Activated CD4-positive, alpha-beta T cell treated with anti-CD3 and anti-CD28 coated beads, Interleukin-2, amount 10 ng/mL, durations not matched to agents 7 days and 5 days (primary cell): ENCODE measurements at places on chromosomes 3 and 15. TPM values are rescaled to one million over a fixed set of nuclear protein-coding genes. Genes with fewer than 3 reads are reported as not detected.
A peak's percentile ranks its signal among the peaks of the same experiment; 100 is the strongest.

PLOD2 gene
- not detected for total RNA-seq

NPRL2 gene
- total RNA-seq: 40.8 TPM

DNA sequence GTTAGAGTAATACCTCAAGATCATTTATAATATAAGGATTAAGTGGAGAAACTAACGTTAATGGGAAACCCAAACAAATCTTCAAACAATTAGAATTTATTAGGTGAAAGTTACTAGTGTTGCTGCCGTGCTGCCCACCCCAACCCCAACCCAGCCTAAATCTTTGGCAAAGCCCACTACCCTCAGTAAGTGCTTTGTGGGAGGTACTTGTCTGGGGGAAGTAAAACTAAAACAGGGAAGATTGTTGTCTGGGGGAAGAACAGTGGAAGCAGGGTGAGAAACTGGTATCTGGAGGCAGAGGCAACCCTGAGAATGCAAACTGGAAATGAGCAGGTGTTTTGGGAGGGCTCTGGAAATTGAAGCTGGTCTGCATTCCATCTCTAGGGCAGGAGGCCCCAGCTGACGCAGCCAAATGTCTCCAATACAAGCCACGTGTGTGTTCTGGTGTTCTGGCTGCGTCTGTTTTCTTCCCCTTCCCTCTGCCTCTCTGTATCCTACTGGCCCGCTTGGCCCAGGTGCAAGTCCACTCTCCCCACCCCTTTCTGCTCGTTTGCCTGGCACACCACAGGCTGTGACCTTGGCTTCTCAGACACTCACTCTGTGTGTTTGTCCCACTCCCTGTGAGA lies 32.7 kb downstream of the FEM1B start:
- no peaks in the 10 kb centered on the region for H3K27me3 ChIP-seq
- H3K36me3 ChIP-seq: no peaks in the 10 kb centered on the region
- no peak overlapping the region for H3K4me3 ChIP-seq

CPNE9 gene
- total RNA-seq: 0.25 TPM

DNA sequence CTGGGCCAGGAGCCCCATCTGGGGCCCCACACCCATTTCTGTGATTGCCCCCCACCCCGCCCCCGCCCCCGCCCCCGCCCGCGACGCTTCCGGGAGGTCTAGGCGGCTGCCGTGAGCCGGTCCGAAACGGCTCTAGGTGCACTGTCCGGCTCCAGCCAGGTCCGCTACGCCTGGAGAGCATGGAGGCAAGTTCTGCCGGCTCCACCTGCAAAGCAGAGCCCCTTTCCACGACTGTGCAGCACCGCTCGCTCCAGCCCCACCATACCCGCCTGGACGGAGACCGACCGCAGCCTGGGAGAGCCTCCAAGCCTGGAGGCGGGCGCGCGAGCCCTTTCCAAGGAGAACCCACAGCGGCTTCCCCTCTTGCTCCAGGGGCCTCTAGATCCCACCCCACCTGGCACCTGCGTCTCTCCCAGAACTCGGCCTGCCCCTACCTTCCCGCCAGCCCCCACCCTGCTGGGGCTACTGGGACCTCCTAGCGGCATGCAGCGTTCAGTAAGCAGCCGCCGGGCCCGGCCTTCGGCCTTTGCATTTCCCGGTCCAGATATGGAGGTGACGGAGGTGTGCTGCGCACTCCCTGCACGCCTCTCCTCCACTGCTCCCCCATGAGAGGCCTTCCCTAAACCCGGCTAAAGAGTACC lies 66.2 kb downstream of the KLF13 start:
- H3K36me3 ChIP-seq: peaks cover 16% of the 10 kb centered on the region
- H3K27ac ChIP-seq: peak overlapping the region; percentile 76
- H3K4me1 ChIP-seq: peaks cover 48% of the 10 kb centered on the region
- peaks cover 4% of the 10 kb centered on the region for H3K27me3 ChIP-seq
- H3K4me3 ChIP-seq: peak overlapping the region; percentile 79
- peak; percentile 12 for DNase-seq

- peaks cover 3% of the 10 kb centered on the region for H3K36me3 ChIP-seq
- no peaks in the 10 kb centered on the region for H3K27me3 ChIP-seq
- peak within 1 kb of the TSS; percentile 86 for H3K4me3 ChIP-seq
- peak within 1 kb of the TSS; percentile 88 for H3K27ac ChIP-seq
- DNase-seq: peak; percentile 68
Measured at GRCh38 chr15:88894819-88895767, at the start of gene HAPLN3. HAPLN3 (minus strand) TSS chr15:88895544; CDS start chr15:88887298, 8,246 bp downstream.

DNA sequence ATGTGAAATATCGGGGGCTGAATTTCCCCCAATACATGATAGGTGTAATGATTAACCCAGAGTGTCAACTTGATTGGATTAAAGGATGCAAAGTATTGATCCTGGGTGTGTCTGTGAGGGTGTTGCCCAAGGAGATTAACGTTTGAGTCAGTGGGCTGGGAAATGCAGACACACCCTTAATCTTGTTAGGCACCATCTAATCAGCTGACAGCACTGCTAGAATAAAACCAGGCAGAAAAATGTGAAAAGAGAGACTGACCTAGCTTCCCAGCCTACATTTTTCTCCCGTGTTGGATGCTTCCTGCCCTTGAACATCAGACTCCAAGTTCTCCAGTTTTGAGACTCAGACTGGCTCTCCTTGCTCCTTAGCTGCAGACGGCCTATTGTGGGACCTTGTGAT lies 247.8 kb downstream of the OTOL1 start:
- DNase-seq: no peak
- H3K4me3 ChIP-seq: no peak overlapping the region
- H3K4me1 ChIP-seq: no peaks in the 10 kb centered on the region
- no peaks in the 10 kb centered on the region for H3K27me3 ChIP-seq

DNA sequence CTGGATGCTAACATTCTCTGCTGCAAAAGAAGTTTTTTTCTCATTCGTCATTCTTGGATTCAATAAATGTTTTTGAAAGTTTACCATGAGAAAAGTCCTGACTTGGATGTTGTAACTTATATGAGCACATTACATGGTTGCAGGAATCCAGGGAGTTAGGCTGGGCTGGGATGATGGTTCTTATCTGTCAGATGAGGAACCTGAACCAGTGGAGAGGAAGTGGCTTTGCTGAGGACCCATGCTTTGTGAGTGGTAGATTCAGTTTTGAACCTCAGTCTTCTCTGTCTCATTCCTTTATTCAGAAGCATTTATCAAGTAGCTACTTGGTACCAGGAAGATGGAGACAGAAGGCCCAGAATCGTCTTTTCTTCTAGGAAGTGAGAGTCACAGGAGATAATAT lies 3.7 kb upstream of the GASK1A start:
- peaks cover 2% of the 10 kb centered on the region for H3K36me3 ChIP-seq
- peaks cover 4% of the 10 kb centered on the region for H3K4me1 ChIP-seq
- H3K4me3 ChIP-seq: no peak overlapping the region
- H3K27ac ChIP-seq: no peak overlapping the region

GRCh38 chr3:77690284-77690845 lies 650.5 kb downstream of the ROBO2 start:
- H3K36me3 ChIP-seq: no peaks in the 10 kb centered on the region
- no peaks in the 10 kb centered on the region for H3K27me3 ChIP-seq
- no peak for DNase-seq
- H3K4me1 ChIP-seq: no peaks in the 10 kb centered on the region
- no peak overlapping the region for H3K4me3 ChIP-seq

- H3K27ac ChIP-seq: no peak overlapping the region
- peaks cover 82% of the 10 kb centered on the region for H3K36me3 ChIP-seq
- no peaks in the 10 kb centered on the region for H3K27me3 ChIP-seq
- peaks cover 22% of the 10 kb centered on the region for H3K4me1 ChIP-seq
- no peak overlapping the region for H3K4me3 ChIP-seq
Measured at GRCh38 chr3:125010393-125010792, 45.4 kb downstream of the HEG1 start.

- no peak for DNase-seq
- no peaks in the 10 kb centered on the region for H3K36me3 ChIP-seq
- H3K4me1 ChIP-seq: peaks cover 5% of the 10 kb centered on the region
- H3K27ac ChIP-seq: no peak overlapping the region
- peaks cover 2% of the 10 kb centered on the region for H3K27me3 ChIP-seq
- H3K4me3 ChIP-seq: no peak overlapping the region
Measured at GRCh38 chr3:126663750-126664149, 8.8 kb upstream of the TXNRD3 start.

GP9 gene
- not detected for total RNA-seq

- DNase-seq: no peak
- H3K4me1 ChIP-seq: peaks cover 37% of the 10 kb centered on the region
- H3K36me3 ChIP-seq: peaks cover 20% of the 10 kb centered on the region
- peak overlapping the region; percentile 87 for H3K4me3 ChIP-seq
- H3K27ac ChIP-seq: peak overlapping the region; percentile 97
Measured at GRCh38 chr15:74937272-74937589, 642 bp downstream of the COX5A start.

ARMC8 gene
- total RNA-seq: 39.0 TPM

ZSCAN2 gene
- total RNA-seq: 6.3 TPM

DNA sequence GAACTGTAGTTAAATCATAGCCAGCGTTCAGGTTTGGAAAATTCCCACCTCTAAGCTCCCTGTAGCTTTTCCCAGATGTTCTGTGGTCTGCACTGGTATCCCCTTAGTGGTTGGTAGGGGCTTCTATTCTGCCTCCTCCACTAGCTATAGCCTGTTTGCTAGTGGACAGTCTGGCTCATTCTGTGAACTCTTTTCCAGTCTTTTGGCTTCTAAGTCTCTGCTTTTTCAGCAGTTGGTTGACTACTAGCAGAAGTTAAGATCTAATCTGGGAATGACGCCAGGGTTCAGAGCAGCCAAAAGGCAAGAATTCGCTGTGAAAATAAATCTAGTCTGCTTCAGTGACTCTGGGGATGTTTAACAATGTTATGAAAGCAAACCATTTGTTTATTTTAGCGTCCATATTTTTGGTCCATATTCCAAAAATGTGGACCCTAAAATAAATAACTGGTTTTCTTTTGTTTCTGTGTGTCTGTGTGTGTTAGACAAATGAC lies 73.7 kb upstream of the WDR72 start:
- no peak for DNase-seq
- no peaks in the 10 kb centered on the region for H3K4me1 ChIP-seq
- no peaks in the 10 kb centered on the region for H3K27me3 ChIP-seq
- no peak overlapping the region for H3K4me3 ChIP-seq

DNAH1 gene
- 25.2 TPM for total RNA-seq

- H3K4me3 ChIP-seq: no peak overlapping the region
- peaks cover 6% of the 10 kb centered on the region for H3K4me1 ChIP-seq
- peak; percentile 21 for DNase-seq
- H3K27ac ChIP-seq: no peak overlapping the region
Measured at GRCh38 chr3:39065197-39065596, 13.4 kb downstream of the WDR48 start.

GCNT3 gene
- total RNA-seq: not detected

- peaks cover 34% of the 10 kb centered on the region for H3K4me1 ChIP-seq
- peak overlapping the region; percentile 11 for H3K27ac ChIP-seq
- no peaks in the 10 kb centered on the region for H3K27me3 ChIP-seq
- no peak overlapping the region for H3K4me3 ChIP-seq
- DNase-seq: no peak
- H3K36me3 ChIP-seq: peaks cover 83% of the 10 kb centered on the region
Measured at GRCh38 chr3:59866076-59866475, 816.3 kb upstream of the CFAP20DC start.

CYP1A1 gene
- 2.2 TPM for total RNA-seq

ASB14 gene
- not detected for total RNA-seq

GRCh38 chr15:100911086-100911485 lies 8.1 kb upstream of the LRRK1 start:
- no peaks in the 10 kb centered on the region for H3K4me1 ChIP-seq
- peaks cover 31% of the 10 kb centered on the region for H3K27me3 ChIP-seq
- no peaks in the 10 kb centered on the region for H3K36me3 ChIP-seq
- H3K27ac ChIP-seq: no peak overlapping the region
- no peak for DNase-seq
